ENCODE measurements at places on chromosomes 11 and 22.

DNA sequence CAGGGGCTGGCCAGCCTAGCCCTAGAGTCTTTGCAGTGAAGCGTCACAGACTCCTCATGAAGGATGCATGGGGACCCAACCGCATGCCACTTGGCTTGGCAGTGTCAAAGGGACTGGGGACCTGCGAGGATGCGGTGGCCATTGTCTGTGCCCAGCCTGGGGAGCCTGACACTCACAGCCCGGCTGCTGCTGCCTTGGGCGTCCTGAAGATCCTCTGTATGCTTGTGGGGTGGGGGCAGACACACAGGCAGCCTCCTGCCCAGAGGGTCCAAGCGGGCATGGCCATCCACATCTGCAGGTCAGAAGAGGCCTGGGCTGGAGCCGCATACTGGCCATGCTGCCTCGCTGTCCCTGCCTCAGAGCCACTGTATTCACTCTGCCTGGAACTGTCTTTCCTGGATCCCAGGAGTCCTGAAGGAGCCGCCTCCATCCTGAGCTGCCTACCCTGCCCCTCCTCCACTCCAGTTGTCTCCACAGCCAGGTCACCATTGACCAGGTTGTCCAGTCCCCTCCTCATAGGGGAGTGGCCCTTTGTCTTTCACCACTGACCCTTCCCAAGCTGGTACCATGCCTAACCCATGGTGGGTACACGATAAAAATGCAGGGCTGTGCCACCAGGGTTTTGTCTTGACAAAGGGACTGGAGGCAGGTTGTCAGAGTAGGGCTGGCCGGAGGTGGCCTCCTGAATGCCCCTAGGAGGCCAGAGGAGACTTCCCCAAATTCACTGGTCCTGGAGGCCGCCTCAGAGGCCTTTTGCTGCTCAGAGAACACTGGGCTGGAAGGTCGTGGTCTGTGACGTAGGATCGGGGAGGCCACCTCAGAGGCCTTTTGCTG, 107.0 kb downstream of the KCNQ1OT1 start:
- DNase-seq, result no peak

GRCh38 chr22:19728836-19729235, 5.5 kb downstream of the GP1BB start:
- DNase-seq, result no peak

- DNase-seq, result no peak
These were observed 1630.1 kb upstream of the TENM4 start for GRCh38 chr11:81070948-81071347.

DNA sequence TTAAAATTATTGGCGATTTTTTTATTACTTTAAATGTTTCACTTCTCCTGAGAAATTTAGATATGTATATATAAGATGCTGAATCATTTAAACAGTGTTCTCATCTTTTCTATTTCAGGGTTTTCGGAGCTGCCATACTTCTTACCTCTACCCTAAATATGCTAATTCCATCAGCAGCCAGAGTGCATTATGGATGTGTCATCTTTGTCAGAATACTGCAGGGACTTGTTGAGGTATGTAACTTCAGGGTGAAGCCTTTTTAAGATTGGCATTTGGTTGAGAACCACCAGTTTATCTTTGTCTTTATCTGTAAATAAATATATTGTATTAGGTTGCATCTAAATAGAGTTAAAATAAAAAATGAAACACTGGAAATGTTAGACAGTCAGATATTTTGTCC, 21.1 kb downstream of the SLC17A6 start:
- no peak for DNase-seq

DNA sequence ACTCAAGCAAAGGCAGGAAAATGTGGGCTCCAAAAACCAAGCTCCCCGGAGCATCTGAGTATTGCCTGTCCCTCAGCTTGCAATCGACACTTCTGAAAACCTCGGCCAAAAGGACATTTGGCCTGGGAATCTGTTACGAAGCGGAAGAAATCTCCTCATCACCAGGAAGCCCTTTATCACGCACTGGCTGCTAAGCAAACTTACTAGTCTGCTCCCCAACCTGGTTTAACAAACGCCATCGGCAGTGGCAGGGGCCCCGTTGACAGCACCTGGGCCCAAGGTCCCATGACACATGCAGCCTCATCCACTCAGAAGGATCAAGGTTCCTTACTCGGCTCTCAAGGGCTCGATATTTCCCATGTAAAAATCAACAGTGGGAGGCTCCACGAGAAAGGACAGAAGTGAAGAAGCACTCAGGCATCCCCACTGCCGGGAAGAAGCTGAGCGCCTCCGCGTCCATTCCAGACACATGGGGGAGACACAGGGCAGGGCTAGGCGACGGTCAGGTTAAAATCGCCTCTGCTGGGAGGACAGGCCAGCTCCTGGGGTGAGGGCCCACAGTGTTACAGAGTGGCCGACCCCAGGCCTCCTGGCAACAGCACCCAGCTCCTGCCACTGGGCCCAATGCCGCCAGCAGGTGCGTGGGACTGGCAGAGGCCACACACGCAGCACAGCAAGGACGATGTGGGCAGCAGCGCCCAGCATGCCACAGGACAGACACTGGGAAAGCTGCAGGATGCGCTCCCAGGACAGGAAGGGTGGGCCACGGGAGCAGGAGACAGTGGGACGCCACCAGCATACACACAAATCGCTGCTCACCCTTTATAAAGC, 27.1 kb downstream of the BRD1 start:
- no peak for DNase-seq

DNA sequence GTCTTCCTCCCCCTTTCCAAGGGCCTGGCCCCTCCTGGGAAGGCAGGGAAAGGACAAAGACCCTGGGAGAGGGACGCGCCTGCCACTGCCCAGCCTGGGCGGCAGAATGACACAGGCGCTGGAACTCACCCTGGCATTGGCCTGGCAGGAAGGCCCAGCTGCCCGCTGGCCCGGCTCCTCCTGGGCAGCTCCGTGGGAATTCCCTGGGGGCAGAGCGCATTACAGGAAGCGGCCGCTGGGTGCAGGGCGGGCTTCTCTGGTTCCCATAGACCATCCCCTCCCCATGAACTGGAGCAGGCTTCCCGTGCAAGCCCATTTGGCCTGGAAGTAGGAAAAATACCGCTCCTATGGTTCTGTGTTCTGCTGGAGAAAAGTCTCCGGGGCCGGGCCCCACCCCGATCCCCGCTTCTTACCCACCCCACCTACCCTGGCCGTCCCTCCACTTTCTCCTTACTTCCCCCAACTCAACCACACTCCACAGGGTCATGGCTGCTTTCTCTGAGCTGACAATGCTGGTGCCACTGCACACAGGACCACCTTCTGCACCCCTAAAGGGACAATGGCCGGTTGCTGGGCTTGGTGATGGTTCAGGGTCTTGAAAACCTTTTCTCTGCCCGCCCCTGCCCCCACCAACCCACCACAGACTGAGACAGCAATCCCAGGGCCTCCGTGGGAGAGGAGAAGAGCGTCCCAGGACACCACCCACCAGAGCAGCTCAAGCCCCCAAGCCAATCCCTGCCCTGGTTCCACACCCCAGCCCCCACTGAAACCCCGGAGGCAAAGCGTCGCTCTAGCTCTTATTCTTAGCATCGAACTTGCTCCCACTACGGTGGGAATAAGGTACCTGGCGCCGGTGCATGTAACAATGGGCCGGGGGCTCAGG, 58.9 kb downstream of the LINC01488 start:
- DNase-seq, result no peak

- DNase-seq, result no peak
These were observed 3.8 kb upstream of the CPT1A start for GRCh38 chr11:68845351-68846002.

GRCh38 chr11:115169251-115169650, 335.0 kb downstream of the CADM1 start:
- no peak for DNase-seq

GRCh38 chr22:38248280-38248679, 24.5 kb downstream of the TMEM184B start:
- DNase-seq, result no peak

DNA sequence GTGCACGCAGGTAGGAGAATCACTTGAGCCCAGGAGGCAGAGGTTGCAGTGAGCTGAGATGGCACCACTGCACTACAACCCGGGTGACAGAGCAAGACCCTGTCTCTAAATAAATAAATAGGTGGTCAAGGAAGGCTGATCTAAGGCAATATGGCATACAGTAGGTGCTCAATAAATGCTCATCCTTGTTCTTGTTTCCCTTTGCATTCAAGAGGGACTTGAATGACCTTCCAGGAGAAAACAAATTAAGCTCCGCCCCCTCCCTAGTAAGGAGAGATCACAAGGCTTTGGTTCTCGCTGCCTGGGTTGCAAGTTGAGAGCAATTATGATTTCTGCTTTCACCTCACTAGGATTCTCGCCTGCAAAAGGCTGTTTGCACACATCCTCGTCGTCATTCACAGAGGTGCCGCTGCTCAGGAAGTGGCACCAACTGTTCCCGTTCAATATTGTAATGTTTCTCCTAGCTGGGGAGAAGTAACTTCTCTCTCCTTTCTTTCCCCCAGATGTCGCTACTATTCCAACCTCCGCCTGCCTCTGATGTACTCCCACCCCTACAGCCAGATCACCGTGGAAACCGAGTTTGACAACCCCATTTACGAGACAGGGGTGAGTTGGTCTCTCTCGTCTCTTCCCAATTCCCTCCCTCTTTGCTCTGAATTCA, 51.8 kb upstream of the ASPHD2 start:
- no peak for DNase-seq

DNA sequence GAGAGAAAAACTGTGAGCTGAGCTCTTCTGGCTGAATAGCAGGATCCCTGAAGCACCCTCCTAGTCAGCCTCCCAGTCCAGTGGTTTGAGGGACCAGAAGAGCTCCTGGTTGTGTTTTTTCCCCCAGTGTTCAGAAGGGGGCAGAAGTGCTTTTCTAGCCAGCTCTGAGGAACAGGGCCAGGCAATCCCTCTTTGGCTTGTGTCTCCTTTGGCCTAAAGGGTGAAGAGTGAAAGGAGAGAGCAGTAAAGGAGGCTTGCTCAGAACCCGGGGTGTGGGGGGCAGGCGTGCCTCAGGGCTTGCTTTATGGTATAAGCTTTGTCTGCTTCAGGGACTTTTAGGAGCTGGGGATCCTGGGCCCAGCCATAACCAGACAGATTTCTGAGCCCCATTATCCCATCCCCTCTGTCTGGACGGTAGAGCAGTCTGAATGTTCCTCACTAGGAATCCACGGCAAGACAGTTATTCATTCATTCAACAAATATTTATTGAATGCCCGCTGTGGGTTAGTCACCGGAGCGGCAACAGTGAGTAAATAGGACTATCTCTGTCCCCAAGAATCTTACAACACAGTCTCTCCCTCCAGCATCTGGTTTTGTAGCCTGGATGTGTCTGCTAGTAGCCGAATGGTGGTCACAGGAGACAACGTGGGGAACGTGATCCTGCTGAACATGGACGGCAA, 14.5 kb downstream of the ACP2 start:
- DNase-seq, result peak; percentile 21

- no peak for DNase-seq
These were observed 101.7 kb upstream of the PRR5 start for GRCh38 chr22:44600207-44600785.

DNA sequence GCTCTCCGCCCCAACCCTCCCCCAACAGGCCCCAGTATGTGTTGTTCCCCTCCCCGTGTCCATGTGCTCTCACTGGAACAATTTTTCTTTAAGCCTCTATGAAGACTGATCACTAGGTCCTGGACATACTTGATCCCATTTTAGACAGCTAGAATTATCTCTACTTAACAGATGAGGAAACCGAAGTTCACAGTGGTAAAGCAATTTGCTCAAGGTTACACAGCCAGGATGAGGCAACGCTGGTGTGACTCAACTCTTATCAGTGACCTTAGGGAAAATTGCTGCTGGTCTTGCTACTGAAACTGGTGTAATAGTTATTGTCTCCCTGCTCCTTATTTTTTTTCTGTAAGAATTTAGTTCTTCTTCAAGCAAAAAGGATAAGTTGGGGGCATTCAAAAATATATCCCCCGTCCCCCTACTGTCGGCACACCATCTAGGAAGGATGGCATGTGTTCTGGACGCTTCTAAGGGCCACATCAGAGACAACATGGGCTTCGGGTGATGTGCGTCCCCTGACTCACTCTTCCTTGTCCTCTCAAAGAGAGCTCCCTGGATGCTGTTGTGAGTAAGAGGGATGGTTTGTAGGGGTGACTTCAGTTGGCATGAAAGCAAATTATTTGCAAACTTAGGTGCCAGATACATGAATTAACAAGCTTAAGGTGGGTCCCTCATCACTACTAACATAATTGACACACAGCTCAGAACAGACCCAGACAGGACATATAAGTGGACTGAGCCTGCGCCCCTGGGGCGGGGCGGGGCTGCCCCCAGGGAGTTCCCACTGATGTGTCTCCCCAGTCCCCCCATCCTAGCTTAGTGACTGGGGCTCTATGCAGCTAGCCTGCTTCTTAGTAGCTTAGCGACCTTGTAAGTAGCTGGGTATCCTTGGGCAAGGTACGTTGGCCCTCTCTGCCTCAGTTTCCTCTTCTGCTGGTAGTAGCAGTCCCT, 23.6 kb upstream of the ALX4 start:
- DNase-seq, result peak; percentile 20

DNA sequence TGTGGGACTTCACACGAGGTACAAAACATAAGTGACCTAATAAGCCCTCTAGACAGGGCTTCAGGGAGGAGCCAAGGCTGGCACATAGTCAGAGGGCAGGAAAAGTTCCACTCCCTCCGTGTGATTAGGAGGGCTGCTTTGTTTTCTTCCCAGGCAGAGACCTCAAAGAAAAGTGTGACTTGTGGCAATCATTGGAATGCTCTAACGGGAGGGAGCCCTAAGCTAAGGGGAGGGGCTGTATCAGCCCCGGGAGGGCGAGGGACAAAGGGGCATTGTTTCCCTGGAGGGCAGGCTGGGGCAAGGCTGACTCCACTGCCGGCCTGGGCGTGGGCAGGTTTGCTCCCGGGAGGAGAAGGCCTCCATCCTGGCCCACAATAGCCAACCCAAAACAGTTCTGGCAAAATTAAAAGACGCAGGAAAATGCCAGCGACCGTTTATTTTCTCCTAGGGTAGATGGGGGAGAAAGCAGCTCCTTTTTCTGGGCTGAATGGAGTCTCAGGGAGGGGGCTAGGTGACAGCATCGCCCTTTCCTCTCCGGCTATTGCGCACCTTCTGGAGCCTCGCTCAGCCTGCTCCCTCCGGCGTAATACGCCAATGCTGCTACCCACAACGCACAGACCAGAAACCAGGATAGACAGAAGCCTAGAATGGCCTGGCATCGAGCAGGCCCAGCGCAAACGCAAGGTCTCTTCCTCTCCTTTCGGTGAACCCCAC, 60.2 kb downstream of the ENDOD1 start:
- no peak for DNase-seq

DNA sequence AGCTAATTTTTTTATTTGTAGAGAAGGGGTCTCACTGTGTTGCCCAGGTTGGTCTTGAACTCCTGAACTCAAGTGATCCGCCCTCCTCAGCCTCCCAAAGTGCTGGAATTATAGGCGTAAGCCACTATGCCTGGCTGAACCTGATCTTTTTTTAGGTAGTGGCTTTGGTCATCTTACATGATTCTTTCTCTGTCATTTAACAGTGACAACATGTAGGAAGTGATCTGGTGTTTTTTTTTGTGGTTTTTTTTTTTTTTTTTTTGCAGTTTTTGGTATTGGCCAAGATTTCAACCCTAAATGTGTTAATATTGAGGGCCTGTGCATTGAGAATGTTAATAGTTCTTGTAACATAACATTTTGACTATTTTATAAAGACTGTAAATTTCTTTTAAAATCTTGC, 8.0 kb upstream of the FERMT3 start:
- DNase-seq, result no peak

- DNase-seq, result no peak
These were observed 41.6 kb downstream of the AHNAK start for GRCh38 chr11:62505059-62505439.

- no peak for DNase-seq
These were observed 2.7 kb downstream of the ZNF215 start for GRCh38 chr11:6928916-6929315.

GRCh38 chr11:122755941-122756340, 82.4 kb upstream of the CRTAM start:
- DNase-seq, result no peak

- DNase-seq, result no peak
These were observed 10.4 kb downstream of the SMPD1 start for GRCh38 chr11:6400431-6401345.
